RPMI7951 (cell line): ENCODE measurements at places on chromosomes 7 and 10. TPM values are rescaled to one million over a fixed set of nuclear protein-coding genes. Genes with fewer than 3 reads are reported as not detected.

- peak; percentile 11 for DNase-seq
Measured at GRCh38 chr7:158707610-158708009, 3.0 kb upstream of the NCAPG2 start.

DNA sequence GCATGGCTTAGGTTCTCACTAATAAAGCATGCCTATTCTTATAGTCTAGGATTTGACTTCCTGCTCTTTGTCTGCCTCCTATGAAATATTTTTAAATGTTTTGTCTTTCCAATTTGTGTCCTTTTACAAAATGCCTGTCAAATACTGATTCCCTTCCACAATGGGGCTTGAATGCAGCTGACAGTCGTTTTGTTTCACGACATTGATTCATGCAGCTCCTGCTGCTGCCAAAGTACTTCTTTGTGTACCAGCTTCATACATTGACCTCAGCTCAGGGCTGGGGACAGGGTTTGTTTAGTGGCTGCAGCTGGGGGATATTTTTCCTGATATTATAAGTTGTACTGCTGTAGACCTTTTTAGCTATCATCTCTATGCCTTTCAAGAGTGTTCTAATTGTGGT is 371.9 kb upstream of the CHRM2 start:
- no peak for DNase-seq

DNA sequence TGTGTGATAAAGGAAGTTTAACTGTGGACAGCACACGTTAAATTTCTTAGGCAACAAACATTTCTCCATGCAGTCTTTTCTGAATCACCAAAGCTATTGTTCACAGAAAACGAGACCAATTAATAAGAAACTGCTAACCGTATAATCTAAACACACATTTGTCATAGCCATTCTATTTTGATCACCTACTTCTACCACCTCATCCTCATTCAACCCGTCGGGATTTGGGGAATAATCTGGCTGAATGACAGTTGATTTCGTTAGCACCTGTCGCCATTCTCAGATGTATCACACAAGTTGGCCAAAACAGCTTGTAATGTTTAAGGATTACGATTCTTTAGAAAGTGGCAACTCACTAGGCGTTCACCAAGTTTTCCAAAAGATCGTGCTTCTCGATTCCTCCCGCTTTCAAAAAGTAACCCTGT is 1.2 kb downstream of the EZH2 start:
- DNase-seq, result peak; percentile 9

DNA sequence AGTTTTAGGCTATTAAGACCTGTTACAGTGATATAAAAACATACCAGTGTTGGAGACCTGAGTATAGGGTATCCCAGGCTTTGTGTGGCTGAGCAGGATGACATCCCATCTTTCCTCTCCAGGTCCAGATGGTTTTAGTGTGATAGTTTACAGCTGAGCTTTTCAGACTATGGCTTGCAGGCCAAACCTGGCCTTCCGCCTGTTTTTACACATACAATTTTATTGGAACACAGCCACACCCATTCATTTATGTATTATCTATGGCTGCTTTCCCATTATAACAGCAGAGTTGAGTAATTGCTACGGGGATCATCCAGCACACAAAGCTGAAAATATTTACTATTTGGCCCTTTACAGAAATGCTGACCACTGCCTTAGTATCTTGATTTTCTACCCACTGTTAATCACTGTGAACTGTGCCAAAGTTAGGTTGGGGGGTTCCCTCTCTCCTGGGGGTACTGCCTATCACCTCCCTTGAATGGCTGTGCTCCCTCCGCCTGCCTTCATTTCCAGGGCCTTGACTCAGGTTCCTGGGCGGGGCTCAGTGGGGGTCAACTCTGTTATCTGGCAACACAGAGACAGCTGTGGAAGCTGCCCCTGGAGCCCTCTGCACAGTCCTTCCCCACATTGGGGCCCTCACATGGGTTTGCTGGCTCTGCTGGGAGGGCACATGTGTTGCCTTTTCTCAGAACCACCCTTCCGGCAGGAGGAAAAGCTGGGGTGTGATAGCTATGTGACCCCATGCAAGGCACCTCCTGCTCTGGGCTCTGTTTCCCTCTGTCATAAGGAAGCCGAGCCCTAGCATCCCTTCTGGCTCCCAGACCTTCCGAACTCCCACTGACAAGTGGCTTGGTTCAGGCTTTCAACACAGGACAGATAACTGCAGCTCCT is 40.3 kb upstream of the SH2D4B start:
- peak; percentile 87 for DNase-seq

GRCh38 chr7:94307399-94308048 is 87.2 kb upstream of the COL1A2 start:
- DNase-seq, result no peak

CYP2C19 gene
- 0.12 and 0.29 TPM in 2 replicates for total RNA-seq

FAS gene
- total RNA-seq, result 17.7 and 24.9 TPM in 2 replicates

GPR22 gene
- total RNA-seq, result not detected in 2 replicates

RBP3 gene
- not detected in 2 replicates for total RNA-seq

SPDYE6 gene
- 0.24 TPM in 1 of 2 replicates, not detected in the other for total RNA-seq

EPO gene
- not detected in 2 replicates for total RNA-seq
